ENCODE measurements at places on chromosomes 6 and 20.

DNA sequence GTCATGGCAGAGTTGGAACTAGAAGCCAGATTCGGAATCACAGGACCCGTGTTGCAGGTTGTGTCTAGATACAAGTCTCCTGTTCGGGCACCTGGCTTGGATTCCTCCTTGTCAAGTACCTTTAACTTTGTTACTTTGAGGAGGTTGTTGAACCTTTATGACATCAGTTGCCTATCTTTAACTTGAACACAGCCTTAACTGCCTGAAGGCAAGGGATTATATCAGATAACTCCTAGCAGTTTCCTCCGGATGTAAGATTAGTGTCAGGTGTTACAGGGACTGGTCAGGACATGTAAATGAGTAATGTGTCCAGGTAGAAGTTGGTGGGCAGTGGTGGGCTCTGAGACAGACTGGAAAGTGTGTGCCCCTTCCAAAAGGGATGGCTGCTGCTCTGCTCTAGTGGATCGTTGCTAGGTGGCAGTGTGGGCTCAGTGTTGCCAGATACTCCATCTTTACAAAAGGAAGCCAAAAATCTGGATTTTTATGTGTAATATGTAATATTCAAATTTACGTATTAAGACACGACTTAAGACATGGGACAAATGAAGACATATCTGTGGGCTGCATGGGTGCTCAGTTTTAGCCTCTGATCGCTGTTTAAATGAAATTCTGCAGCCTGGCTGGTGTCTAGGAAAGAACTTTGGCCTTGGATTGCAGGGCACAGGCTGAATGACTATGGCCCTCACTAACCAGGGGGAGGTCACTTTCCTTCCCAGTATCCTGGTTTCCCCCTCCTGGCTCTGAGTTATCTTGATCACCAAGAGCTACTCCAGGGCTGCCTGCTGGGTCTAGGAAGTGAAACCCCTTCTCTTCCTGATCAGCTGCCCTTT lies 27.1 kb downstream of the CHMP4B start:
- no peak for DNase-seq

DNA sequence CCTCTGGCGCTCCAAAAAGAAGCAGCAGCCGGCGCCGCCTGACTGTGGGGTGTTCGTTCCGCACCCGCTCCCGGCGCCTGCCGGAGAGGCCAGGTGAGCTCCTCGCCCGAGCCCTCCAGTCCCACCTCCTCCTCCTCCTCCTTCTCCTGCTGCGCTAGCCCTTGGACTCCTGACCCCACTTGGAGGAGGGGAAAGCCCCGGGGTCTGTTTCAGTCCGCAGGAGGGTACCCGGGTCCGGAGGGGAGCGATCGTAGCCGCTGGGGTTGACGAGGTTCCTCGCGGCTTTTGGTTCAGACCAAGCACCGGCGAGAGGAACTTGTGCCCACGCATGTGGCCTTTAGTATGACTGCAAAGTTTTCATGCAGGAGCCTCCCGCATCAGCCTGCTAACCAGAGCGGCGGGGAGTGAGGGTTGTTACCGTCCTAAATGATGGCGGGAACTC lies 493 bp downstream of the CRYBG1 start:
- no peak for DNase-seq

GRCh38 chr6:144143878-144144277 lies 6.4 kb upstream of the STX11 start:
- no peak for DNase-seq

DNA sequence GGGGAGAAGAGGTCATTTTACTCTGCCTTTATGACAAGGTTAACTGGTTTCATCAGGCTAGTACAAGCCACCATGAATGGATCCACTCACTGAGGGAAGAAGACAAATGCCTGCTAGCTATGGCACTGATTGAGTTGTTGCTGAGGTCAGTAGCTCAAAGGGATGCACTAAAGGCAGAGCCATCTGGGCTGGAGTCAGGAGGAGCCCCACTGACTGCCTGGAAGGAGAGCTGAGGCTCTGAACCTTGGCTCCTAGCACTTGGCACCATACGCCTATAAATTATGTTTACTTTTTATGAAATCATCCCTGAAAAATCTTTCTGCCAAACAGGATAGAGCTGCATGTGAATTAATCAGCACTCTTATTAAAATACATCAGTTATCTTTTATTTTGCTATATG lies 104.6 kb downstream of the DTD1 start:
- no peak for DNase-seq

DNA sequence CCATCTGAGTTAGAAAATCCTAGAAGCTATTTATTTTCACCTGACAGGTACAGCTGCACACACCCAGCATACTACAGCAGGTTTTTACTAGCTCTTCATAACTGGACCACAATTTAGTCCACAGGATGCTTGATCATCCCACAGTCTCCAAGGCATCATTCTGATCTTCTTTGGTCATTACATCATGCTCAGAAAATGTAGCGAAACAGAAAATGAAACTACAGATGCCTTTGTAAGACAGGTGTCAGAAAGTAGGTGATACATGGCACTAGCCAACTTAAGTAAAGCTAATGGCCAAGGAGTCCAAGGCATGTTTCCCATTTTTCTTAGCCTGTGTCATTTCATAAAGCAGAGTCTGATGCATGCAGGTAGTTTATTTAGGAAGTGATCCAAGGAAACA lies 102.3 kb downstream of the HTR1B start:
- DNase-seq = no peak

Data from skeletal muscle cell (primary cell).